ENCODE measurements at places on chromosomes 16 and 17. TPM values are rescaled to one million over a fixed set of nuclear protein-coding genes. Genes with fewer than 3 reads are reported as not detected.

PIK3R5 gene
- not detected for total RNA-seq

CXCL16 gene
- total RNA-seq = not detected

NOG gene
- not detected for total RNA-seq

RNFT1 gene
- 8.6 TPM for total RNA-seq

GRCh38 chr16:10543231-10543977 is 37.0 kb downstream of the EMP2 start:
- H3K4me3 ChIP-seq = no peak overlapping the region
- peaks cover 12% of the 10 kb centered on the region for H3K36me3 ChIP-seq
- H3K4me1 ChIP-seq = peaks cover 14% of the 10 kb centered on the region

GRCh38 chr16:70706948-70707465 is 21.2 kb upstream of the MTSS2 start:
- H3K27me3 ChIP-seq = peaks cover 10% of the 10 kb centered on the region
- no peaks in the 10 kb centered on the region for H3K36me3 ChIP-seq
- H3K27ac ChIP-seq = no peak overlapping the region
- peaks cover 19% of the 10 kb centered on the region for H3K4me1 ChIP-seq
- no peak overlapping the region for H3K4me3 ChIP-seq

- no peaks in the 10 kb centered on the region for H3K36me3 ChIP-seq
- H3K27ac ChIP-seq = no peak overlapping the region
- no peak for DNase-seq
- H3K4me3 ChIP-seq = no peak overlapping the region
- peaks cover 6% of the 10 kb centered on the region for H3K4me1 ChIP-seq
- H3K27me3 ChIP-seq = peaks cover 7% of the 10 kb centered on the region
Observed at GRCh38 chr17:43641416-43641815, 20.3 kb downstream of the MEOX1 start.
